Stimulated activated CD4-positive, alpha-beta T cell treated with anti-CD3 and anti-CD28 coated beads, Interleukin-1b, Interleukin-23, amount 100 ng/mL, for 1 hour (primary cell): ENCODE measurements at places on chromosomes 16 and 17.

DNA sequence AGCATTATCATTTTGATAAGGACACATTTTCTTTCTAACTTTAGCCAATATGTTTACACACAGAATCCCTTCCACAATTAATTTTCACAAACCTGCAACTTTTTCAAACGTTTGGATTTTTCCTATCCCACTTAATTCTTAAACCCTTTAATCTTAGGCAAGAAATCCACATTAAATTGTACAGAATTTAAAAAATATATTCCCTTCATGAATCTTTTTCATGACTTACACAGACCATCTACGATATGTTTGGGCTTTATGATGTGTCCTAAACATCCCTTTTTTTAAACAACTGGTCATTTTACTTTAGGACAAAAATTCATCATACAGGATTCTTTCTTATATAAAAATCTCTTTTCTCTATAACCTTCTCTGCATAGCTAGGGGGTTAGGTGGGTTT lies 241.5 kb upstream of the CNTNAP4 start:
- DNase-seq, result no peak

GRCh38 chr17:49936386-49936785 lies 32.6 kb upstream of the DLX4 start:
- DNase-seq, result no peak

- no peak for DNase-seq
These were observed at the start of gene CD300A for GRCh38 chr17:74466111-74466827. CD300A (plus strand) TSS chr17:74466634; CDS start chr17:74466704, 70 bp downstream.

- no peak for DNase-seq
These were observed 11.9 kb upstream of the SLC4A1 start for GRCh38 chr17:44279666-44280391.

- DNase-seq, result no peak
These were observed 21.9 kb downstream of the PRKAR1A start for GRCh38 chr17:68533887-68534694.

DNA sequence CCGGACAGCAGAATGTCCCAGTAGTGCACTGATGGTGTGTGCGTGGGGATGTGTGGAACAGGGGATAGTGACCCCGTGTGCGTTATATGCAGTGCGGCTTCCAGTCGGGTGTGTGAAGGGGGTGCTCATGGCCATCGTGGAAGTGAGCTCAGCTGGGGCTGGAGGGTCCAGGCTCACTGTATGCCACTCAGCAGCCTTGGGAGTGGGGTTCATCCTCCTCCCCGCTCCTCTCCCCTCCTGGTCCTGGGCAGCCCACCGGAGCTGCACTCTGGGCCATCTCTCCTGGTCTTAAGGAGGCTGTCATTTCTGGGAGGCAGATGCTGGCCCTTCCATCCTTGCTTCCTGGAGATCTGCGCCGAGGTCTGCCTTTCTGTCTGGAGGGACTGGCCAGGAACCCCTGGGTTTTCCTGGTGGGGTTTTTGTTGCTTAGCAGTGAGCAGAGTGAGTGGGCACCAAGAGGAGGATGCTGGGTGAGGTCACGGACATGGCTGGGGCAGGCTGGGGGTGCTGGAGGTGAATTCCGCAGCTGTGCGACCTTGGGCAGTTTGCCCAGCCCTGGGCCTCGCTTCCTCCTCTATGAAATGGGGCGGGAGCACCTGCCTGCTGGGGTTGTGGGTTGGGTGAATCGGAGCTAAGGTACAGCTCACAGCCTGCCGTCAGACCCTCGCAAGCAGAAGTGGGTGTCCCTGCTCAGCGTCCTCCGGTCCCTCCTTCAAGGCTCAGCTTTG lies 164.1 kb downstream of the SEC14L1 start:
- DNase-seq, result no peak

GRCh38 chr17:61399131-61400065 lies at the start of gene TBX2:
TBX2 (plus strand) TSS chr17:61399843; CDS start chr17:61400177, 334 bp downstream.
- DNase-seq, result no peak

DNA sequence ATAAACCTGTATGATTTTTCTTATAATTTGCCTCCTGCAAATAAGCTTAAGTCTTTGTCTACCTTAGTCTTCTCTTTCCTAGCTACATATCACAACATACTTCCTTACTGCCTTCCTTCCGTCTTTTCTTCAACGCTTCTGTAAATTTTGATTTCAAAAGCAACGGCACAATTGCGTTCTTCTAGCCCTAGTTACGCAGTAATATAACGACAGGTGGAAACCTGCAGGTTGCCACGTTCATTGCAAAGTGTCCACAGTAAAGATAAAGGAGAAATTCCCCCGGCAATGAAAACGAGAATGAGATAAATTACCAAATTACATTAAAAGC lies 546 bp upstream of the PSMD7 start:
- DNase-seq, result no peak

- DNase-seq, result no peak
These were observed 36.5 kb upstream of the DHRS7B start for GRCh38 chr17:21089933-21090901.

GRCh38 chr17:7884581-7885366 lies 3.8 kb upstream of the CHD3 start:
- no peak for DNase-seq

DNA sequence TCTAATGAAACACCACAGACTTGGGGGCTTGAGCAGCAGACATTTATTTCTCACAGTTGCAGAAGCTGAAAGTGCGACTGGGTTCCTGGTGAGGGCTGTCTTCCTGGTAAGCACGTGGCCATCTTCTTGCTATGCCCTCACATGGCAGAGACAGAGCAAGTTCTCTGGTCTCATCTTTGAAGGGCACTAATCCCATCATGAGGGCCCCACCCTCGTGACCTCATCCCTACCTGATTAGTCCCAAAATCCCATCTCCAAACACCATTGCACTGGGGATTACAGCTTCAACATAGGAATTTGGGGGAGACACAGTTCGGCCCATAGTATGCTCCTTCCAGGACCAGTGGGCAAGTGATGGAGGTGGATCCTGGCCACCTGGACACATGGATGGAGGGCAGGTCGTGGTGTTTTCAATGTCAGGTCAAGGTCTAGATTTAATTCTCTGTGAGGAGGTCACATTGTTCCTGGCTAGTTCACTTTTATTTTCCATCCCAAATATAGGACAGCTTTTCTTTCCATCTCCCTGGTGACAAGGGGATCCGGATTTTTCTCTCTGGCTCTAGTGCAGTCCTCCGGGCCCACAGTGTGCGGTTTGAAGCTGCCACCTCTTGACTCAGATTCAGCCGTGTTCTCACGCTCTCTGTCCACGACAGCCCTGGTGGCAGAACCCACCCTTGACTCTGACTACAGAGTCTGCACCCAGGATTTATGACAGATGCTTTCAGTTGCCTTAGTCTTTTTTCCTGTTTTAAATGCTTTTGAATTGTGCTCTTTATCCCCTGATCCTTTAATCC lies 160.5 kb upstream of the NOL11 start:
- no peak for DNase-seq

DNA sequence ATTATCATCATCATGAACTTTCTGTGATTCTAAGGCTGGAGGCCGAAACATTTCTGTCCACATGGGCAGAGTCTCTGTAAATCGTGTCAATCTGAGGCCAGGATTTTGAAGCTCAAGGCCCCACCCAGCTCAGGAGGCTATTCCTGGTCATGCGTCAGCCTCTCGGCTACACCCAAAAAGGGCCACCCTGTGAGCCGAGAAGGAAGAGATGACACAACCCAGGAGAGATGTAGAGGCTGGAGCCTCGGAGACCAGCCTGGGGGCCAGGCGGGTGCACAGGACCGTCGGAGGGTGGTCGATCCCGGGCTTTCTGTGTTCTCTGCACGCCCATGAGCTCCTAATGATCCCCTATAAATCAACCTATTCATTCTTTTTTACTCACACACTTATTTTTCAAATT lies 1.1 kb upstream of the CACNG1 start:
- no peak for DNase-seq

DNA sequence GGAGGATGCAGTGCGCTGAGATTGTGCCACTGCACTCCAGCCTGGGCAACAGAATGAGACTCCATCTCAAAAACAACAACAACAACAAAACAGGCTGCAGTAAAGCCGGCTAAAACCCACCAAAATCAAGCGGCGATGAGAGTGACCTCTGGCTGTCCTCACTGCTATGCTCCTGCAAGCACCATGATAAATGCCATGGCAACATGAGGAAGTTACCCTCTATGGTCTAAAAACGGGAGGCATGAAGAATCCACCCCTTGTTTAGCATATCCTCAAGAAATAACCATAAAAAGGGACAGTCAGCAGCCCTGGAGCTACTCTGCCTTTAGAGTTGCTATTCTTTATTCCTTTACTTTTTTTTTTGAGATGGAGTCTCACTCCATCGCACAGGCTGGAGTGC lies 8.4 kb upstream of the LGALS3BP start:
- no peak for DNase-seq

DNA sequence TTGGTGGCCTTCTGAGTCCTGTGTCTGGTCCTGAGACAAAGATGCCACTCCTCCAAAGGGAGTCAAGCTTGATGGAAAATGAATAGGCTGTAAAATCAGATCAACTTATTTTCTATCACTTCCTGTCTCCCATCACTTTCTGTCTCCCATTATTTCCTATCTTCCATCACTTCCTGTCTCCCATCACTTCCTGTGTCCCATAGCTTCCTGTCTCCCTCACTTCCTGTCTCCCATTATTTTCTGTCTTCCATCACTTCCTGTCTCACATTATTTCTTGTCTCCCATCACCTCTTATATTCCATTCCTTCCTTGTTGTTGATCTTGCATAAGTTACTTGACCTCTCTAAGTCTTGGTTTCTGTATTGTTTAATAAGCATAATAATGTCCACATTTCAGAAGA lies 418.5 kb upstream of the EEF2KMT start:
- no peak for DNase-seq

- no peak for DNase-seq
These were observed 5.7 kb downstream of the CFAP119 start for GRCh38 chr16:30755955-30756780.

DNA sequence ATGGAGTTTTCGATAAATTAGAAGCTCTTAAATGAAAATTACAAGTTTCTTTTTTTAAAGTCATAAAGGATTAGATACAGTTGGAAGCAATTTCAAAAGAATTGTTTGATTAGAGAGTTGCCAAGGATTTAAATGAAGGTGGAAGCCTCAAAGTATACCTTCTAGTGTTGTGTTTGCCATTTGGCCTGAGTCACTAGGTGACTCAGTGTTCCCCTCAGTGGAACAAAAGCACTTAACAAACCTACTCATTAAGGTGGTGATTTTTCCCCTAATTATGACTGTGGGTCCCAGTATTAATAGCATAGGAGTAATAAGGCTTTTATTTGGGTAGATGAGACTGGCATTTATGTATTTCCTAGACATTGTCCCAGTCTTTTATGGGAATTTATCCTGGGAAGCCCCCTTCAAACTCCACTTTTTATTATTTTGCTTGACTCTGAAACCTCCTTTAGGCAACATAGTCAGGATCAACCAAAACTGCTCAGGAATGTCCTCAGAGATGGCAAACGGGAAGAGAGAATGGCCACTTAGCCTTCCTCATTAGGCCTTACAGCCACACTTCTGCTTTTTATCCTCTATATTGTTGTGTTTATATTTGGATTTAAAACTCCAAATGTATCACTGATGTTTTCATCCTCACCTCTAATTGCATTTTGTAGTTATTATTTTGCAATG lies 161.0 kb downstream of the FTO start:
- no peak for DNase-seq
